ENCODE measurements at places on chromosomes 1 and 21.

GRCh38 chr1:157218671-157219070, 80.5 kb upstream of the ETV3 start:
- peaks cover 27% of the 10 kb centered on the region for H3K27me3 ChIP-seq
- no peaks in the 10 kb centered on the region for H3K36me3 ChIP-seq
- no peak for DNase-seq
- H3K4me3 ChIP-seq, result no peak overlapping the region
- H3K4me1 ChIP-seq, result no peaks in the 10 kb centered on the region
- no peak overlapping the region for H3K27ac ChIP-seq

DNA sequence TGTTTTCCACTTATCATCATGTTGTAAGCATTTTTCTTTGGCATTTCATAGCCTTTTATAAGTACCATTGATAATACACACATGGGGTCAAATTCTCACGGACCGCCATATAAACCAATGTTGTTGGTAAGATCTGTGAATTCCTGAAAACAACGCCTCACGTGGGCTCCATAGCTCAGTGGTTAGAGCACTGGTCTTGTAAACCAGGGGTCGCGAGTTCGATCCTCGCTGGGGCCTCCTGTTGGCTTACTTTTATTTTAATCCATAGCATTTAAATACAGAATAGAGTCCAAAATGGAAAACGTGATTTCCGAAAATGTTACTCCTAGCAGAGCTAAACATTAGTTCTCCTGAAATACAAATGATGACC, 83.1 kb downstream of the HHIPL2 start:
- peak; percentile 84 for DNase-seq
- peaks cover 4% of the 10 kb centered on the region for H3K27me3 ChIP-seq
- no peaks in the 10 kb centered on the region for H3K36me3 ChIP-seq
- H3K27ac ChIP-seq, result peak overlapping the region; percentile 90
- peak overlapping the region; percentile 72 for H3K4me3 ChIP-seq

- H3K27ac ChIP-seq, result no peak overlapping the region
- H3K4me3 ChIP-seq, result no peak overlapping the region
- no peaks in the 10 kb centered on the region for H3K4me1 ChIP-seq
- DNase-seq, result no peak
These were observed 98.9 kb upstream of the IRF2BP2 start for GRCh38 chr1:234708700-234709395.

- H3K27me3 ChIP-seq, result no peaks in the 10 kb centered on the region
- H3K27ac ChIP-seq, result no peak overlapping the region
- no peak for DNase-seq
These were observed 23.3 kb upstream of the RXRG start for GRCh38 chr1:165468253-165468652.

DNA sequence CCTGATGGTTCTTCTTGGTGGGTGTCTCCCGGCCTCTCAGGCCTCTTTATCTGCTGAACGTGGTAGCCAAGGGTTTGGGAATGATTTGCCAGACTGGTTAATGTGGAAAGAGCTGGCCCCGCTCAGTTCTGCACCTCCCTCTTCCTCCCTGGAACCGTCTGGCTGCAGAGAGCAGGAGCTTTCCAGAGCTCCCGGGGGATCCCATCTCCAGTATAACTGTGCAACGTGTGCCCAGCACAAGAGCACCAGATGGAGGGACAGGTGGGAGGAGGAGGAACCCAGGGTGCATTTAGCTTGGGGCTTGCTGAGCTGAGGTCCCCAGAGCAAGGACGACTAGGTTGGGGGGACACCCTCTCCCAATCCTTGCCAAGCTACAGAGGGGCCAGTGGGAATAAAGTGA, 5.0 kb downstream of the TFF1 start:
- H3K4me3 ChIP-seq, result no peak overlapping the region
- no peaks in the 10 kb centered on the region for H3K36me3 ChIP-seq
- H3K27ac ChIP-seq, result no peak overlapping the region
- no peaks in the 10 kb centered on the region for H3K4me1 ChIP-seq
- peak; percentile 27 for DNase-seq

GRCh38 chr1:159835862-159836525, 9.3 kb downstream of the SLAMF8 start:
- no peaks in the 10 kb centered on the region for H3K27me3 ChIP-seq
- H3K4me3 ChIP-seq, result no peak overlapping the region
- no peak for DNase-seq
- no peaks in the 10 kb centered on the region for H3K36me3 ChIP-seq
- no peaks in the 10 kb centered on the region for H3K4me1 ChIP-seq
- no peak overlapping the region for H3K27ac ChIP-seq

- H3K4me3 ChIP-seq, result no peak overlapping the region
- H3K27me3 ChIP-seq, result no peaks in the 10 kb centered on the region
- no peaks in the 10 kb centered on the region for H3K36me3 ChIP-seq
- H3K27ac ChIP-seq, result no peak overlapping the region
These were observed 552.6 kb downstream of the MRPL39 start for GRCh38 chr21:25054689-25055088.

DNA sequence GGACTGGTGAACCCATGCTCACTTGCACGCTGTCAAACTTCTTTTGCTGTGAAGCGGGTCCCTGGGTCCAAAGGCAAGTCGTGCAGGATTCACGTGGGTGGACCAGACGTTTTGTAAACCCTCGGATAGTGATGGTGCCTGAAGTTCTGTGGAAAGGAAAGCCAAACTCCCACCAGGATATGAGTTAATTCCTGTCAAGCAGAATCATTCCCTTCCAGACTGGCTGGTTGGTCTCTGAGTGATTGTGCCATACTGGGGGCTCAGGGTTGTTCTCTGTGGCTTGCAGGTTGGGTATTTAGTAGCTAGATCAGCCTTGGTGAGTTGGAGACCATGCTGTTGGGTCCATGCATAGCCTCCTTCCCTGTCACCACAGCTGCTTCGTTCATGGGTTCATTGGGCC, 32.7 kb upstream of the IGSF5 start:
- H3K27me3 ChIP-seq, result no peaks in the 10 kb centered on the region
- H3K36me3 ChIP-seq, result no peaks in the 10 kb centered on the region
- no peak for DNase-seq
- H3K27ac ChIP-seq, result no peak overlapping the region
- H3K4me1 ChIP-seq, result no peaks in the 10 kb centered on the region

DNA sequence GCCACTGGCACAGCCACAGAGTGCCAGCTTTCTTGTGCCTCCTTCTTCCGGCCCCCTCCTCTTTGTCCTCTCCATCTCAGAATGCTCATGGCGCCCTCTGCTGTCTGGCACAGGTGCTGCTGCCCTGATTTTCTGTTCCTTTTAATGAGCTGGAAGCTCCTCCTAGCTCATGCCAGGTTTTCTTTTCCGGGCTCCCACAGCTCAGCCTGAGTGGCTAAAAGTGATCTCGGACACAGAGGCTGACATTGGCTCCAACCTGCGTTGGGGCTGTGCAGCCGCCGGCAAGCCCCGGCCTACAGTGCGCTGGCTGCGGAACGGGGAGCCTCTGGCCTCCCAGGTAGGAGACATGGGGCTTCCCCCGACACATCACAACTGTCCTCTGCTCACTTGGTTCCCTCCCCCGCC, 18.7 kb downstream of the CNTN2 start:
- H3K4me1 ChIP-seq, result peaks cover 8% of the 10 kb centered on the region
- H3K27ac ChIP-seq, result no peak overlapping the region
- no peak overlapping the region for H3K4me3 ChIP-seq
- no peaks in the 10 kb centered on the region for H3K27me3 ChIP-seq
- no peaks in the 10 kb centered on the region for H3K36me3 ChIP-seq
